ENCODE measurements at places on chromosomes 4 and X. TPM values are rescaled to one million over a fixed set of nuclear protein-coding genes. Genes with fewer than 3 reads are reported as not detected.

BANK1 gene
- total RNA-seq, result 1.1 TPM

SYNPO2 gene
- total RNA-seq, result 0.53 TPM

NAP1L3 gene
- total RNA-seq, result 0.82 TPM

CXXC4 gene
- total RNA-seq, result 0.05 TPM

DNA sequence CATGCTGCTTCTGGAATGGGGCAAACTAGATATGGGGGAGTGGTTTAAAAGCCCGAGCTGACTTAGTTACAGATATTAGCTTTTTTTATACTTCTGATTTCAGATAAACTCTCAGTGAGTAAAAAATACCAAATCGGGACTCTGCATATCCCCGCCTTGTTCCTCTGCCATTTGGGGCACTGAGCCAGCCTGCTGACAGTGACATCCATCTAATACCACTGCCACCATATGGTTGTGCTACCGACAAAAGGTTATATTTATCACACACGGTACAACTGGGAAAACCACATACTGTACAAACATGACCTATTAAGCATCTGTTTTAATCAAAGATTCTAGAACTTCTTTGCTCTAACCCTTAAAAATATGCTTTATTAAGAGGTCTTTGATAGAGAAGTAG is 78.7 kb downstream of the GALNT7 start:
- no peak for DNase-seq

GRCh38 chr4:118259111-118259510 is 93.7 kb downstream of the PRSS12 start:
- no peak for DNase-seq

DNA sequence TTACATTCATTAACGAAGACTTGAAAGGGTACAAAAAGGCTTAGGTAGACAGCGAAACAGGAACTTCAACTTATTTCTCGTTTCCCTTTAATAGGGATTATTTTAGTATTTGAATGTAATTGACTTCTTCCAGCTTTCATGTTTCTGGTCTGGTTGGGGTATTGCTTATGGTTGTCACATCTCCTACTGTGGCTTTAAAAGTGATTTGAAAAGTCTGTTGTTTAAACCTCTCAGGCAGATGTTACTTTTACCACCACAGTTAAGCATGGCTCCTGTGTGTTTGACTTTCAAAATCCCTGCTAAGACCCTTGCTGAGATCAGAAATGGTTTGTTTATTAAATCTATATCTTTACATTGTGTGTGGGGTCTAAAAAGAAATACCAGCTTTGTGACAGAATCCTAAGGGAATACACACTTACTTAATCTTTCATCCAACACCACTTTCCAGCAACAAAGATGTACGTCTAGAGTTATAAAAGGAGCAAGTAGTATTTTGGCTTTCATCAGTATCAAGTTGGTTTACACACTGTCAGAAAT is 661.2 kb downstream of the FAT4 start:
- no peak for DNase-seq

DNA sequence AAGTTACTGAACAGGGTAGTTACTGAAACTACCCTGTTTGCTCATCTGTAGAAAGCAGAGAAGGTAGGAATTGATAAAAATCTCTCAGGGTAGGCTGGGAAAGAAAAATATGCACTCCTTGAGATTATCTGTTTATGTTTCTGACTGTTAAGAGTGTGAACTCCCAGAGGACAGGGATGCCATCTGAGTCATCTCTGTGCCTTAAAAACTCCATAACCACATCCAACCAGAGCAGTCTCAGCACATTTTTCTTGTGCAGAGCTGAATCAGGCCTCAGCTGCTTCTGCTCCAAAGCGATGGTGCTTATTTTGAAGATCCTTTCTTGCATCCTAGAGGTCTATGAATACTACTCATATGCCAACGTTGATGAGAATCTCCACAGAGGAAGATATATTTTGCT is 9.9 kb downstream of the CENPVL3 start:
- DNase-seq, result no peak

All from glomerular endothelial cell (primary cell).